ENCODE measurements at places on chromosomes 4 and X.

DNA sequence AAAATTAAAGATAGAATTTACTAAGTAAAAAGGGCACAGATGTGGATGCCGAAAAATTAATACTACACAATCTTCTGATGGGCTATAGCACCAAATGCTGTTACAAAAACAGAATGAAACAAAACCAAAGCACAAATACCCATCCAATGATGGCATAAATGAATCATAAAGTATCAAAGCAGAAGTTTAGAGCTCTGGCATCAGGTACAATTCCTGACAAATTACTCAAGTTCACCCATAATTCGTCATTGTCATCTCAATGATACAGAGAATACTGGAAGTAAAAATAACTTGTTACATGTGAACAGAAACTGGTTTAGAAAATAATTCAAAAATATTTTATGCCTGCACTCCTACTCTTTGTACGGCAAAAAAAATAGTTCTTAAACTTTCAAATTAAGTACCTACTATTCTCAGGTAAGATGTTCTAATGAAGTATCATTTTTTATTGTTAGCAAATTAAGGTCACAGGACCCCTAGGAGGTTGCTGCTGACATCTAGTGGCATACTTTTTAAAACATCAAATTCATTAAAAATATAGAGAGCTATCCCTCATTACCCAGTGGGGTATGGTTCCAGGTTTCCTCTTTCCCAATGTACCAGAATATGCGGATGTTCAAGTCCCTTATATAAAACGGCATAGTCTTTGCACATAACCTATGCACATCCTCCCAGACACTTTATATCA, 126.1 kb downstream of the INPP4B start:
- DNase-seq, result no peak

DNA sequence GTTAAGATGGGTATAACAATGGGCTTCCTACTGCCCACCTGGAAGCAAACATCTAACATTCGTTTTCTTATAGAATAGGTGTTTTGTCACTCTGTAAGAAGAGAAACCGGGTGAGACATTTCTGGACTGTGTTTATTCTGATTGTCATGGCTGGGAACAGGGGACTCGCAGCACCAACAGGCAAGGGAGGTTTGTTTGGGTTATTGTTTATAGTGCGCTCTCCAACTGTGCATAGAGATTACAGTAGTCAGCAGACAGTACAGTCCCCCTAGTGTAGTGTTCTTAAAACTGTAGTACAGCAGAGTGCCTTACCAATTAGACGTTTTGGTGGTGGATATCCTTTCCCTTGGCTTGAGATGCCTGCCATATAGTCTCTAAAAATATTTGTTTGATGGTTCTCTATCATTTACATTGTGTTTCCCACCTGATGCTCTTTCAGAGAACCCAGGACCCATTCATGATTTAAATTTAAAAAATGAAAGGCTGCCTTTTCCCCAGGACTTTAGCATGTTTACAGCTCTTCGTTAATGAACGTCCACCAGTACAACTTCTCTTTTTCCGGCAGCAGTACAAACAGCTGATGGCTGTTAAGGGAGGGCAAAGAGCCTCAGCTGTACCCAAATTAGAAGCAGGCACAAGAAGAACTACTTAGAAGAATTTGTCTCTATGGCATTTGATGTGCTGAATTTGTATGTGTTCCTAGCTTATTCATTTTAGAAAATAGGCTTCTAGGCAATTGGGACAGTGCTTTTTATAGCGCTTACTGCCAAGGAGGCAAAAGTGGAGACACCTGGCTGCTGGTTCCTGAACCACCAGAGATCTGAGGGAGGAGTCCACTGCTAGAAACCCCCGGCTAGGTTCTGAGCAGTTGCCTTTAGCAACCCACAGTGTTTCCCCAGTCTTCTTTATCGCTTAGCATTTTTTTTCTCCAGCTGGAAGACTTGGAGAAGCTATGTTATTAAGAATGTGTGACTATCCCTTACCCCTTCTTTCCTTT, 1.0 kb upstream of the RNF150 start:
- DNase-seq, result no peak

DNA sequence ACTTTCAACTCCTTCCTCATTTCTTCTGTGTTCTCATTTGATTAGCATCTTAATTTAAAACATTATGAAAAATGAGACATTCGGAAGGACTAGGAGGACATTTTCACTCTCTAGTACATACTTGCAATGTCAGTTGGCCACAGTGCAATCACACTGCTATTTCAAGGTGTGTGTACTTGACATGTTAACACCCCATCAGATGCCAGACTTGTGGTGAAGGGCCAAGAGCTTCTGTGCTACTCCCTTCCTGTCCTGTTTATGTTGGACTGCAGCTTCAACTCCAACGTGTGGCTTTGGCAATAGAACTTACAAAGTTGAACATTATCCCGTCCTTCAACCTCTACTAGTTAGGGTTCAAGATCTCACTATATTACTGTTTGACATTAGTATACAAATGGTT, 221.0 kb downstream of the PALLD start:
- no peak for DNase-seq

GRCh38 chr4:6988016-6988715, 55.0 kb upstream of the TADA2B start:
- no peak for DNase-seq

DNA sequence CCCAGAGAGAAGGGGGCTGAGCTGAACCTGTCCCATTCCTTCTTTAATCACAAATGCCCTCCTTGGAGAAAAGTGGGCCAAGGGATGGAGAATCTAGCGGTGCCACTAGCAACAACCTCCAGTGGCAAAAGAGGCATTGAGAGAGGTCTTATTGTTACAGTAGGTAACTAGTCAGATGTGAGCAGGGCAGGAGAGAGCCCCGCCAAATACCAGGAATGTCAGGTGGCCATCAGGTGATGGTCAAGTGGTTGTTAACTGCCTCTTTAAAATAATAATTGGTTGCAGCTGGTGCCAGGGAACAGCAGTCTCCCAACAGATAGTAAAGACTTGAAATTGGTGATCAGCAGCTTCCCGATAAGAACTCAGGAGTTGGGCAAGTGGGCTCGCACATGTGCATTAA, 116.1 kb downstream of the EVC2 start:
- no peak for DNase-seq

GRCh38 chr4:1499465-1499864, 93.2 kb upstream of the NKX1-1 start:
- no peak for DNase-seq

GRCh38 chr4:183722731-183723560, 63.9 kb downstream of the TRAPPC11 start:
- DNase-seq, result no peak

DNA sequence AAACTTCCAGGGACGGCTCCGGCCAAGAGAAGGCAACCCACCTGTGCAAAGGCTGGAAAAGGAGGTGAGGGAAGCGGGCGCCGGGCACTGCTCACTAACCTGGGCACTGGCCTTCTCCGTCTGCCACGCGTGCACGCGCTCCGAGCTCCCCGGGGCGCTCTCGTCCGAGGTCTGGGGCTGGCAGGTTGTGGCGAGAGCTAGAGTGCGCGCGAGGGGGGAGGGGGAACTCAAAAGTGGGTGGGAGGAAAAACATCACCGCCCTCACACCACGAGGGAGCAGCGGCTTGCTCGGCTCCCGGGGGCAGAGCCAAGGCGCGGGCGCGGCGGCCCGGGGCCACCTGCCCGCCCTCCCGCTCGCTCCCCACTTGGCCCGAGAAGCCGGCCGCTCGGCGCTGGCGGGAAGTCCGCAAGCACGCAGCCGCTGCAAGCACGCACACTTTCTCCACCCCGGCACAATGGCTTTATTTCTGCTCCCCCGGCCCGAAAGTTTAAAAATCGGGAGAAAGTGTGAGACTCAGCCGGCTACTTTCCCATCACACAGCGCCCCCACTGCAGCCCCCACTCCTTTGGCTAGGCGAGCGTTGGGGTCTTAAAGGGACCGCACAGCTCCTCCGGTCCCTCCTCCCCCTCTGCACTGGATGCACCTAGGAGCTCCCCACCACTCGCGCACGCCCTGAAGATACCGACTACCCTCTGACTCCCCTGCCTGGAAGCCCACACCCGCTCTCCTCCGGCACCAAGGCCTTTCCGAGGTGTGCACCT, at the start of gene CHRDL1:
CHRDL1 (minus strand) TSS at position 173 of the 762 bp plus-strand sequence. CDS start 3,636 bp downstream, outside the sequence.
- DNase-seq, result no peak

- no peak for DNase-seq
Observed at GRCh38 chr4:131613086-131613823, 1535.8 kb upstream of the PCDH10 start.

DNA sequence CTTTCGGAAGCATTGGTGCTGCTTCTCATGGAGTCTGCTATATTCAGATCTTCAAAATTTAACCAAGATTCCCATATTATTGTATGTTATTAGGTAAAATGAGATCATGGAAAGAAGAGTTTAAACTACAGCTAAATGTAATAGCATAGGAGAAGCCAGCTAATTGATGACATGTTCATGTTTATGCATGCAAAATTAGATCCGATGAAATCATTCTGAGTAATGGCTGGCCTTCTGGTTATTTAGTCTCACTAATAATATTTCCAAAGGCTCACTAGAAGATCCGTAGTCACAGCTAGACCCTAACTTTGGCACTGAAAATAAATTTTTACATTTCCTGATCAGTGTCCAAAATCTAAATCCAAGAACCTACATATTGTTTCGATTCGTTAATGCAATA, 19.8 kb upstream of the PHKA2 start:
- no peak for DNase-seq

GRCh38 chr4:170106900-170107299, 17.1 kb upstream of the AADAT start:
- no peak for DNase-seq

DNA sequence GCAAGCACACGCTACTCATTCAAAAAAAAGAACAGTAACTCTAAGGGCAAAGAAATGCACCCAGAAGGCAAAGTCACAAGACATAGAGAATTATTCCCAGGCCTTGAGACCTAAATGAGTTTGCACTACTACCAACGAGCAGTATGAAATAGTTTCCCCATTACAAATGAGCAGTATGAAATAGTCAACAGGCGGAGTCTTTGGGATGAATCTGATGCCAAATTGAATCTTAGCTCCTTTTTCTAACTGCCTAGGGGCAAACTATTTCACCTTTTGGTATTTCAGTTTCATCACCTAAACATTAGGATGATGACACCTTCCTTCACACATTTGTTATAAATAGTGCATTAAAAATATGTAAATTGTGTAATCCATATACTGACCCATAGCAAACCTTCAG, 213.0 kb upstream of the FAT4 start:
- no peak for DNase-seq

DNA sequence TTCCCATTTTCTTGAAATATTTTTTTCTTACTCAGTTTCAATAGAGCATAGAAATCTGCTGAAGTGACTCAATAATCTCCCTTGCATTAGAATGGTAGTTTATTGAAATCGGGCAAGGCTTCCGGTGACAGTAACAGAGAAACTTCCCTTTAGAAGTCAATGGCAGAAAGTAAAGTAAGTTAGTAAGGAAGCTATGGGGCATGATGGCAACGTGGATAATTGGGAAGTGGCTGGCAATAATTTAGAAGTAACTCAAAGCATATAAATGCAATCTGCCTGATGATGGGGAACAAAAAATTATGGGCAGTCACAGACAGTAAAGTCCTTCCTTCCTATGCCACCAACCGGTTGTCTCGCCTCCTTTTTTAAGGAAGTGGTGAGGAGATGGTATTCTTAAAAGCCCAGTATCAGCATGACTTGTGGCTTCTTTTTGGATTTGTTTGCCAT, 7.6 kb downstream of the CYBB start:
- no peak for DNase-seq

GRCh38 chrX:12443534-12444098, 305.3 kb downstream of the FRMPD4 start:
- DNase-seq, result no peak

DNA sequence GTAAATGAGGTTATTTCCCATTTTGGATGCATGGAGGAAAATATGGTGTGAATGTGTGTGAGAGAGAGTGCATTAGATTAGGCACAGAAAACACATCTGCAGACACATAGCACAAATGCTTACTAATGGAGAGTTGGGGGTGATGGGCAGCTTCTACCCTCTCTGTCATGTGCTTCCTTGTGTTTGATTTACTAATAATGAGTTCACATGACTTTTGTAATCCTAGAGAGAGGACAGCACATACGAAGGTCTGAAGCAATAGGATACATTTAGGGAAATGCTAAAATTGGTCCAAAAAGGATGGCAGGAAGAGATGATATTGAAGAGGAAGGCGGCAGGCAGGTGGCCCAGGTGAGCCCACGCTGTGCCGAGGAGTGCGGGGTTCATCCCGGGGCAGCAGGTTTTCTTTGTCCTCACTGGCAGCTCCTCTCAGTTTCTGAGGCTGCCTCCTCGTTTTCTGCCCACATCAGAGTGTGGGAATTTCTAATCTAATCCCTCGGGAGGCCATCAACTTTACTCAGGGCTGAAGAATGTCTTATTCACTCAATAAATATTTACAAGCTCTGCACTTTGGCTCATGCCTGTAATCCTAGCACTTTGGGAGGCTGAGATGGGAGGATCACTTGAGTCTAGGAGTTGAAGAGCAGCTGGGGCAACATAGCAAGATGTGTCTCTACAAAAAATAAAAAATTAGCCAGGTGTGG, 15.9 kb upstream of the MAP9 start:
- DNase-seq, result peak; percentile 52

DNA sequence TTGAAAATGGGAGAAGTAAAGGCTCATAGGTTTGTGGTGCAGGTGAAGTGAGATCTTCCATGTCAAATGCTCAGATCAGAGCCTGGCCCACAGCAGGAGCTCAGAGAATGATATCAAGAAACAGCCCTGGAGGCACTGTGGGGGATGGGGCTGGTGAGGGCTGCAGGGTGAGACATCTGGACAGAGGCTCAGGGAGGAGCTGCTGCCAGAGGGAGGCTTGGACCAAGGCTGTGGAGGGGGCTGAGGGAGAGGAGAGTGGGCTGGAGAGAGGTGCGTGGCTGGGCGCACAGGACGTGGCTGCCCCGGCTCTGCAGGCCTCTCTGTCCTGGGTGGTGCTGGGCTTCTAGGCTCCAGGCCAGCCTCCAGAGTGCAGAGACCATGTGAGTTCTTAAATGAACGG, 5.6 kb downstream of the SORCS2 start:
- no peak for DNase-seq

DNA sequence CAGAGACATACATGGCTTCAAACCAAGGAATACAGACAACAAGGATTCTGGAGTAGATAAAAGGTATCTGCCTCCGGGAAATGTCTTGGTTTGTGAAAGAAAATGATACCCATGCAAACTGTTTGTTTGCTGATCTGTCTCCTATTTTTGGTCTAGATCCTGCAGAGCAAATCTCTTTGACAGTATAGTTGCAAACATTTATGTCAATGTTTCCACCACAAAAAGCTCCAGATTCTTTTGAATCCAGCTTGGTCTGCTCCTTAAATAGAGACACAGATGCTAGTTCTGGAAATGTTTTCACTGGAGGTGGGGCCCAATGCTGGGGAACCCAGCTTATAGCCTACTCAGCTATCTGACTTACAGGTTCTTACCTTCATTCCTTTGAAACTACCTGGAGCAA, 119.7 kb downstream of the ATG4A start:
- DNase-seq, result no peak

Measured in retinal pigment epithelial cell (primary cell).